PC-3 (cell line): ENCODE measurements at places on chromosomes 12 and 14. TPM values are rescaled to one million over a fixed set of nuclear protein-coding genes. Genes with fewer than 3 reads are reported as not detected.

OTOGL gene
- 0.44 and 3.1 TPM in 2 replicates for total RNA-seq

CCT2 gene
- total RNA-seq: 306 and 345 TPM in 2 replicates

RPGRIP1 gene
- 0.33 TPM in 1 of 2 replicates, not detected in the other for total RNA-seq

IFI27L1 gene
- total RNA-seq: 7.8 and 16.9 TPM in 2 replicates

BMP4 gene
- total RNA-seq: 8.7 and 16.5 TPM in 2 replicates
